ENCODE measurements at places on chromosomes 12 and 14. TPM values are rescaled to one million over a fixed set of nuclear protein-coding genes. Genes with fewer than 3 reads are reported as not detected.

Gene PIP4P1
- 24.7 TPM for total RNA-seq

Gene CCDC85C
- total RNA-seq: 6.2 TPM

Gene PPP1R12A
- total RNA-seq: 72.2 TPM

Gene TECPR2
- total RNA-seq: 5.6 TPM

Gene GUCY2C
- not detected for total RNA-seq

Gene DTX3
- 16.7 TPM for total RNA-seq

Gene CLEC4D
- not detected for total RNA-seq

Gene ACOT4
- total RNA-seq: 3.1 TPM

Gene ARID2
- total RNA-seq: 28.2 TPM
